Effector CD4-positive, alpha-beta T cell (primary cell): ENCODE measurements at places on chromosomes 5 and 9.
A peak's percentile ranks its signal among the peaks of the same experiment; 100 is the strongest.

GRCh38 chr5:2744485-2744884, 7.0 kb downstream of the IRX2 start:
- no peak for DNase-seq

- no peak for DNase-seq
Measured at GRCh38 chr9:34428325-34428958, 29.9 kb downstream of the FAM219A start.

GRCh38 chr9:75002422-75003023, 25.6 kb downstream of the CARNMT1 start:
- DNase-seq, result no peak

- no peak for DNase-seq
Measured at GRCh38 chr9:71910650-71911060, 338 bp downstream of the ABHD17B start.

GRCh38 chr9:15417626-15418025, 5.0 kb upstream of the SNAPC3 start:
- DNase-seq, result no peak

- no peak for DNase-seq
Measured at GRCh38 chr5:92927291-92927778, 653.7 kb downstream of the NR2F1-AS1 start.

DNA sequence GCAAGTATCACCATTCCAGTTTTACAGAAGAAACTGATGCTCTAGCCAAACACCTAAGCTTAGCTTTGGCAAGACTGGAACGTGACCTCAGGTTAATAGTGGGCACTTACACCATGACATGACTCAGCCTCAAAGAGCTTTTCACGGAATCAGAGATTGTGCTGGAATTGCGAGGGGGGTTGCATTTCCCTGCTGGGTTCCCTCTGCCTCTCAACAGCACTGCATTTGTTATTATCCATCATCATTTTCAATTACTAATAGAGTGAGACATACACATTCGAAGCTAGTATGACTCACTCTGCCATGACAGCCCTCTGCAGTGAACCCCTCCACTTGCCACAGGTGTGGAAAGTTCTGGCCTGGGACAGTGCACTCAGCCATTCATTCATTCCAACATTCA, 8.0 kb downstream of the SPOCK1 start:
- no peak for DNase-seq

DNA sequence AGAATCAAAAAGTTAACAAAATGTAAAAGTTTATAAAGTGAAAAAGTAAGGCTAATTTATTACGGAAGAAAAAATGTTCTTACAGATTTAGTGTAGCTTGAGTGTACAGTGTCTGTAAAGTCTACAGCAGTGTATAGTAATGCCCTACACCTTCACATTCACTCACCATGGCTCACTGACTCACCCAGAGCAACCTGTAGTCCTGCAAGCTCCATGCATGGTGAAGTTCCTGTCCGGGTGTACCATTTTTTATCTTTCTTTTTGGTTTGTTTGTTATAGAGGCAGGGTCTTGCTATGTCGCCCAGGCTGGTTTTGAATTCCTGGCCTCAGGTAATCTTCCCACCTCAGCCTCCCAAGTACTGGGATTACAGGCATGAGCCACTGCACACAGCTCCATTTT, 93.6 kb downstream of the MED27 start:
- no peak for DNase-seq

DNA sequence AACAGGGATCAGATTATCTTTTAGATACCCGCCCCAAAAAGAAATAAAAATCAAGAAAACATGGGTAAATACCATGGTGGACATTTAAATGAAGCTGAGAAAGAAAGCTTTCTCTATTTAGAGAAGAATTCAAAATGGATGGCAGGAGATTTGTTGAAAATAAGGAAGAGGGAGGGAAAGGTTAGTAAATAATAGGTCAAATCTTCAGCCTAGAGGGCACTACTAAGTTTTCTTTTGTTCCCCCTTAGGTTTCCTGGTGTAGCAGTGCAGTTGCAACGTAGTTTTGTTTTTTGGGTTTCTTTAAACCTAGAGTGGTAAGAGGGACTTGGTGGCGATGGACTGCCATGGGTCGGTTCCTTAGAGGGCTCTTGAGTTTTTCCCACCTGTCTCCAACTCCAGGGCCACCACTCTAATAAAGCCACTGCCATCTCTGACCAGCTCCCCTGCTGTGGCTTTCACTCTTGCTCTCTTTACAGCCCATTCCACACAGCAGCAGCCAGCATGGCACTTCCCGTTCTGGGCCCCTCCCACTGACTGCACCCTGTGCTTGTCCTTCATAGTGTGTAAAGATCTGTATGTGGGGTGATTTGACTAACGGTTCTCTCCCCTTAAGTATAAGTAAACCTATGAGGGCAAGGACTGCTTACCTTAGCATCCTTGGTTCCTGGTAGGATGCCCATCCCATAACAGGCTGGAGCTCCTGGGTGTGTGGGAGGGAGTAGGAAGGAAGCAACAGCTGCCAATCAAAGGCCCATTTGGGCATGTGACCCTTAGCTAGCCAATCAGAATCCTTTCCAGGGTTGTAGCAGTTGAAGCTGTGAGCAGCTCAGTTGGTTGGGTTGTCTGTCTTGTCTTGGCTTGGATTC, 118.3 kb downstream of the SLC1A3 start:
- peak; percentile 7 for DNase-seq

DNA sequence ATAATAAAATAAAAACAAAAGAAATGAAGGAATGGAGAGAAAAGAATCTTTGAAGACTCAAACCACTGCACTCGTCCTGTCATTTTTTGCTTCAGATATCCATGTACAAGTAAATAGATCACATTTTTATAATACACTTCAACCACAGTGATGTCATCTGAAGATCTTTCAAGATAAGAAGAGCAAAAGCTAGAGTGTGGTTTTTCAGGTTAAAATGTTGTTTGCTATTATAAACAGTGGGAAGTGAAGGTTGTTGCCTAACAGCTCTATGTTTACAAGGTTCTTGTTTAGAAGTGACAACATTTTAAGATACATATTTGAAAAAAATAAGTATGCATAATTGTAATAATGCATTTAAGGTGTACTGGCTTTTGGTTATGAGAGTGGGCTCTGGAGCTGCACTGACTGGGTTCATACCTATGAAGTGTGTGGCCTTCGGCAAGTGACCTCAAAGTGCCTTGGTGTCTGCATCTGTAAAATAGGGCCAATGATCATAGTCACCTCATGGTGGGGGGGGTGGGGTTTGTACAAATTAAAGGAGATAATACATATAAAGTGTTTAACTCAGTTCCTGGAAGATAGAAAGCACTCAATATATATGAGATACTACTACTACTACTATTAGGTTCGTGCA, 45.5 kb upstream of the IL7R start:
- peak; percentile 25 for DNase-seq

DNA sequence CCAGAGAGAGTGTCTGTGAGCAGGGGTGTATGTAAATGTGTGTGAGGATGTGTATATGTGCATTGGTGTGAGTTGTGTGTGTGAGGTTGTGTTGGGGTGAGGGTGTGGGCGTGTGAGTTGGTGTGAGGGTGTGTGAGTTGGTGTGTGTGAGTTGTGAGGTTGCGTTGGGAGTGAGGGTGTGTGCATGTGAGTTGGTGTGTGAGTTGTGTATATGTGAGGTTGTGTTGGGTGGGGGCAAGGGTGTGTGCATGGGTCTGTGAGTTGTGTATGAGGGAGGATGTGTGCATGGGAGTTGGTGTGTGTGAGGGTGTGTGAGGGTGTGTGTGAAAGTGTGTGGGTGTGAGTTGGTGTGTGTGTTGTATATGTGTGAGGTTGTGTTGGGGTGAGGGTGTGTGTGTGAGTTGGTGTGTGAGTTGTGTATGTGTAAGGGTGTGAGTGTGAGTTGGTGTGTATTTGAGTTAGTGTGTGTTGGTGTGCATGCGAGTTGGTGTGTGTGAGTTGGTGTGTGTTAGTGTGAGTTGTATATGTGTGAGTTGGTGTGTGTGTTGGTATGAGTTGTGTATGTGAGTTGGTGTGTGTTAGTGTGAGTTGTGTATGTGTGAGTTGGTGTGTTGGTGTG, 161.6 kb upstream of the IER5L start:
- DNase-seq, result no peak

GRCh38 chr9:95736891-95737522, 138.5 kb upstream of the ERCC6L2 start:
- no peak for DNase-seq

DNA sequence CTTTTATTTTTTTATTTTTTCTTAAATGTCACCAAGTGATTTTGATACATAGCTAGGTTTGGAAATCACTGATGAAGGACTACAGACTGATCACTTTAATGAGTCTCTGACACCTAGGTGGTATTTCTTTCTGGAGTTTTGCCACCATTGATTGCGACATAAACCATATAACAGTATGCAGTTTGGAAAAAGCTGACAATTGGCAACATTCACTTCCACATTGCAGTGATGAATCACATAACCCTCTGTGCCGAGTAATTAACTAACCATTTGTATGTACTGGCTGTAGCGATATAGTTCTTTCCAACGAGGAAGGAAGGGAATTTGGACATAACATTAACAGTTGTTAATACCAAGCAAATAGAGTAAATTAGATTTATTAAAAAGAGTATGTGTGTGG, 222.9 kb upstream of the EFNA5 start:
- no peak for DNase-seq

DNA sequence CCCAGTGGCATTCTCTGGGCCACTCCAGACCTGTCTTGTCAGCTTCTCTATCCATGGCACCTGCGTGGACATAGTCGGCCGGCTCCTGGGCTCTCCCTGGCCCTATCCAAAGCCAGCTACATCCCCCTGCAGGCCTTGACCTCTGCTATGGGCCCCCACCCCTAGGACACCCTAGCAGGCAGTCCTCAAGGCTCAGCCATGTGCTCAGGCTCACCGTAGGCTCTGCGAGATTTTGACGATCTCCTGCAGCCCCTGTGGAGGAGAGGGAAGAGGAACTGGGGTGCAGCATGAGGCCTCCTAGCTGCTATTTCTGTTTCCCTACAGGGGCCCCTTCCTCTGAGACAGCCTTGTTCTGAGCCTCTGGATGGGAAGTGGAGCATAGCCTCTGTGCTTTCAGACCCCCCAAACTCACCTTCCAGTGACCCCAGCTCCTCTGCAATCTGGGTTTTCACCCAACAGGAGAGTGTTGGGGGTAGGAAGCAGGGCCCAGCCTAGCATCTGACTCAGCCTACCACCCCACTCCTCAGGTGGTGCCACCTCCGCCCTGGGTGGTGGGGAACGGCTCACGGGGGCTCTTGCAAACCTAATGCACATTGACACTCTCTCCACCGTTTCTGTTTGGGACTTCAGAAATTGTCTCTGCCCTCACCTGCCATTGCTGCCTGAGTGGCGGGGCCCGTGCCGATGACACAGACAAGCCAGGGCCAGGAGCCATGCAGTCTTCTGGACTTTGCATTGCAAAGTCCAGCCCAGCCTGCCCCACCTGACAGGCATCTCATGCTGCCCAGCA, 36.7 kb downstream of the HRH2 start:
- DNase-seq, result no peak

DNA sequence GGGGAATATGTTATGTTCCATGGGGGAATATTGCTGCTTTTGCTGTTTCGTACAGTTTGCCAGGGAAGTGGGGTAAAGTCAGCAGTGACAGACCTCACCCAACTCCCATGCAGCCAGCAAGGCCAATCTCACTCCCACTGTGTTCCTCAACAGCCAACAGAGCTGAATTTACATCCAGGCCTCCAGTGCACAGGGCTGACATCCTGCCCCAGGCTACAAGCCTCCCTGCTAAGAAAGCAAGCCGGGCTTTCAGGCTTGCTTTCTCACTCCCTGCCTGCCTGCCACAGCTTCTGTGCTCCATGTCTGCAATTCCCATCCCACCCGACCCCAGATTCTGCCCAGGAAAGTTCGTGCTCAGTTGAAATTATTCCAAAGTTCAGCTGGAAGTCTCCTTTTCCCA, 25.5 kb upstream of the SNCAIP start:
- DNase-seq, result no peak

GRCh38 chr5:1796371-1797102, 3.1 kb downstream of the MRPL36 start:
- no peak for DNase-seq

DNA sequence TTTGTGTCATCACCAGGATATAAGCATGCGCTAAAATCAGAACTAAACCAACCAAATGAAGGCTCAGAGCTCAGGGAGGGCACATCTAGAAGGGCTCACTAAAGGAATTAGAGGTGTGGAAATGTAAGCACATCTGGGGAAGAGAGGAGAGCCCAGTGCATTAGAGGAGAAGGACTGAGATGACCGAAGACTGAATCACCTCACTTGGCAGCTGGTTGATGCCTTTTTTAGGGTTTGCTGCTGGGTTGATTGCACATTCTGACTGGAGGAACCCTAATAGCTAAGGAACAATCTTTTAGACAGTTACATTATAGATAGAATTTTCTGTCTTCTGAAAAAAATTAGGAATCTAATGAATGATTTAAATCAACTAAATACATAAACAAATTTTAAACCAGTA, 8.2 kb upstream of the IFNA21 start:
- no peak for DNase-seq

GRCh38 chr5:14928661-14929060, 57.1 kb upstream of the ANKH start:
- no peak for DNase-seq

- no peak for DNase-seq
Measured at GRCh38 chr9:93648836-93649235, 72.5 kb downstream of the PHF2 start.

- DNase-seq, result no peak
Measured at GRCh38 chr5:14362491-14362890, 219.1 kb upstream of the OTULINL start.

DNA sequence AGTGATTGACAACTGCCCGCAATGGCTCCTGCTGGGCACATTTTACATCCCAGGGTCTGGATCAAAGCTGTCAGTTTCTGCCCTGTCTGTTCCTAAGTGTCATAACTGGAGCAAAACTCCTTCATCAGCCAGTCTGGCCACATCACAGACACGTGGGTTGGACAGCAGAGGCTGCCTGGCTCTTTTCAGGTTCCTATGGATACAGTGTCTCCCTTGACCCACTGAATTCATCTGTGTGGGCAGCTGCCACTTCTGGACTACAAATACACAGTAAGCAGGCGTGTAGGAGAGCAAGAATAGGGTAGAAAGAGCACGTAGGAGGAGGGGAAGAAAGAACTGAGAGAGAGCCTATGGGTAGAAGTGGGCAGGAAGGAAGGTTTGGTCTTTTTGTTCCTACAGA, 238.0 kb downstream of the ENC1 start:
- DNase-seq, result no peak

GRCh38 chr5:132022737-132023136, 11.3 kb upstream of the ACSL6 start:
- DNase-seq, result no peak

- DNase-seq, result no peak
Measured at GRCh38 chr5:45862763-45863162, 166.6 kb upstream of the HCN1 start.
